ENCODE measurements at places on chromosomes 5 and 9.

- DNase-seq = no peak
These were observed 95.4 kb downstream of the TLE4 start for GRCh38 chr9:79667120-79667519.

DNA sequence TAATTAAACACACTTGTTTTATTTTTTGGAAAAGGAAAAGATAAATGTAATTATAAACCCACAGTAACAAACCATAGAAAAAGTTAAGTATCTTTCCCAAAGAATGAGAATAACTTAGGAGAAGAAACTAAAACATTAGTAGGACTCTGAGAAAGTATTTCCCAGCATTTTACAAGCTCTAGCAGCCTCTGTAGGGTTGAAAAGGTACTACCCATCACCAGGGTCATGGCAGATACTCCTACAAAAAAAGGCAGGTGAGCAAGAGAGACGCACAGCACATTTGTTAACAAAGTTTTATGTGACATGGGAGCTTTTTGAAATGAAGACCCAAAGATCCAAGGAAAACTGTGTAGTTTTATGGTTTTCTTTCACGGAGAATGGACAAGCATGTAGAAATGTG is 77.7 kb upstream of the FAM169A start:
- no peak for DNase-seq

DNA sequence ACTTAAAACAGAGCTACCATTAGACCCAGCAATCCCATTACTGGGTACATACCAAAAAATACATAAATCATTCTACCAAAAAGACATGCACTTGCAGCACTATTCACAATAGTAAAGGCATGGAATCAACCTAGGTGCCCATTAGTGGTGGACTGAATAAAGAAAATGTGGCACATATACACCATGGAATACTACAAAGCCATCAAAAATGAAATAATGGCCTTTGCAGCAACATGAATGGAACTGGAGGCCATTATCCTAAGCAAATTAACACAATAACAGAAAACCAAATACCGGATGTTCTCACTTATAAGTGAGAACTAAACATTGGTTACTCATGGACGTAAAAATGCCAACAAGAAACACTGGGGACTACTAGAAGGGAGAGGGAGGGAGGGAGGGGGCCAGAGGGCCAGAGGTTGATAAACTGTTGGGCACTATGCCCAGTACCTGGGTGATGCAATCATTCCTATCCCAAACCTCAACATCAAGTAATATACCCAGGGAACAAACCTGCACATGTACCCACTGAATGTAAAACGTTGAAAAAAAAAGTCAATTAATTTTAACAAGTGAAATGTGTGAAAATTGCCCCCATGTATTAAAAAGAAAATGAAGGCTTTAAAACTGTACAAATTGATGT is 24.5 kb upstream of the GPR150 start:
- DNase-seq = peak; percentile 9

- no peak for DNase-seq
These were observed 143.4 kb upstream of the DHFR start for GRCh38 chr5:80798166-80798565.

GRCh38 chr9:124553738-124554137 is 46.5 kb upstream of the NR5A1 start:
- DNase-seq = peak; percentile 63

DNA sequence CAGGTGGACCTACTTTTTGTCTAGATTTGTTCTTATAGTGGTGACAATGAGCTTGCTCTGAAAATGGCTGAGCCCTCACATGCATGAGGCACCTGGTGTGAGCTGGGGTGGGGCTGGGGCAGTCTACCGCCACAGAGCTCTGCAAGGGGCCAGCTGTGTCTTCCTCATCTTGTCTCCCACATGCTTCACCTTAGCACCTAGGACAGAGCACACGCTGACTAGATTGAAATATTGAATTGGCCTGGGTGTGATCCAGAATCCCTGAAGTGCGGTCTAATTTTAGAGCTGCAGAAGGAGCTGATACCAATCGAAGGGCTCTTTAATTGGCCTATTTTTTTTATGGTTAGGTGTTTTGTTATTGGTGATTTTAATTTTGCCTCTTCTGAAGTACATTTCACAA is 126.1 kb upstream of the NFIB start:
- no peak for DNase-seq

- DNase-seq = no peak
These were observed 216.3 kb downstream of the CETN3 start for GRCh38 chr5:90193185-90193822.

DNA sequence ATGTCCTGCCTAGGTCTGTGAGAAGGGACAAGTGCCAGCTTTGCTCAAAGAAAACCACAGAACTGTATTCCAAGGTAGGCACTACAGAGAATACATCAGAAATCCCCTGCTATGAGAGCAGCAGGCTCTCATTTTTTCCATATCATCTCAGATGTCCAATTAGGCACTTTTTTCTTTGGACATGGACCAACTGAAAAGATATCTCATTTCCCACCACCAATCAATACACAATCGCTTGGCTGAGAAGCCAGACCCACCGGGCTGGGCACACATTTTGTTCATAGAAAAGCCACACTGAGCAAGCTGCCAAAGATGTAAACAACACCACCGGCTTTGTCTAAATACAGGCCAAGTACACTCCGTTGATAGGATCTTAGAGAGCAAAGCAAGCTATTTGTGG is 25.9 kb downstream of the STOM start:
- DNase-seq = no peak

DNA sequence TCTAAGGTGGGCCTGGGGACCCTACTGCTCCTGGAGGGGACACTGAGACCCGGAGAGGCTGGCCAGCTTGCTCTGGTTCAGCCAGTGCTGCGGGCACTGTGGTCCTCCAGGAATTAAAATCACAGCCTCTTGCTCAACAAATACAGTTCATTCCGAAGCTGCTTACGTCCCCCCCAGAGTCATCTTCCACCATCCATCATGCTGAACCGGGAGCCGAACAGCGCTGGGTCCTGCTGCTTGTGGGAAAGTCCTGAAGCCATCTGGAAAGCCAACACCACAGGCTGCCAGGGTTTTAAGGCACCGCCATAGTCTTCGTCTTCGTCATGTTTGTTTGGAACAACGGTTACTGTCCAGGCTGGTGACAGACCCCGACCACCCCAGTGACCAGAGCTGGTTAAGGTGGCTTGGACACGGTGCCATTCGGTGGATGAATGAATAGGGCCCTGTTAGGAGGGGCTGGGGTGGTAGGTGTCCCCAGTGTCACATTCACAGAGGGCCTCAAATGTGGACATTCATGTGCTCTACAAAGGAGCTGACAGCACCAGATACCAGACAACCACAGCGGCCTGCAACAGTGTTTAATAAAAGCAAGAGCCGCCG is 81.6 kb upstream of the PHYKPL start:
- DNase-seq = no peak

DNA sequence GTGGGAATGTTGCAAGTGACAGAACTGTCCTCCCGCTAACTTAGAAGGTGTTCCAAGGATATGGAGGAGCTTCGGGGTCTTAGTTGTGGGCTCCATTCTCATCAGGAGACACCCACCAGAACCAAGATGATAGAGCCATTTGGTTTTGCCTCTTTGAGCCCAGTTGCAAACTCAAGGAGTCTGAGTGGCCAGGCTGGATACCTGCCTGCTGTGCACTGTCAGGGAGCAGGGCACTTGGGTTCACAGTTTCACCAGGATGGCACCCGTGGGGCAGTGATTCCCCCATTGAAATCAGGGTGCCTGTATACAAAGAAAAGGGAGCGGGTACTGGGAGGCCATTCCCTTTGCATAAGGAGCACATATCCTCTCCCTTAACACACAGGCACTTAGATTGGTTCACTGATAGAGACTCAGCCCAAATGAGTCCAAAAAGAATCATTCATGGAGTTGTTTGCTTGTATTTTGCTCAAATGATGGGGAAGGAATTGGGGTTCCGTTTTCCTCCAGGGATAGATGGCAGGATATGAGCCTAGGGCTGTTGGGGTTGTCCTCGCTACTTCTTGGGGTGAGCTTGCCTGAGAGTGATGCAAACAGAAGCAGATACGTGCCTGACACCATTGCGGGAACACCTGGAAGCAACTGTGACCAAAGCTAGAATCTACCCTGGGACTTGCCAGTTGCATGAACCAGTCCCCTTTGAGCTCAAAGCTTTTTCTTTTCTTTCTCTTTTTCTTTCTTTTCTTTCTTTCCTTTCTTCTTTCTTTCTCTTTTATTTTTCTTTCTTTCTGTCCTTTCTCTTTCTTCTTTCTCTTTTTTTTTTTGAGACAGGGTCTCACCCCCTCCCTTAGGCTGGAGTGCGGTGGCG is 1.3 kb upstream of the PRR7 start:
- DNase-seq = no peak

All from Daoy (cell line).